LNCaP clone FGC (cell line): ENCODE measurements at places on chromosomes 4 and X.

DNA sequence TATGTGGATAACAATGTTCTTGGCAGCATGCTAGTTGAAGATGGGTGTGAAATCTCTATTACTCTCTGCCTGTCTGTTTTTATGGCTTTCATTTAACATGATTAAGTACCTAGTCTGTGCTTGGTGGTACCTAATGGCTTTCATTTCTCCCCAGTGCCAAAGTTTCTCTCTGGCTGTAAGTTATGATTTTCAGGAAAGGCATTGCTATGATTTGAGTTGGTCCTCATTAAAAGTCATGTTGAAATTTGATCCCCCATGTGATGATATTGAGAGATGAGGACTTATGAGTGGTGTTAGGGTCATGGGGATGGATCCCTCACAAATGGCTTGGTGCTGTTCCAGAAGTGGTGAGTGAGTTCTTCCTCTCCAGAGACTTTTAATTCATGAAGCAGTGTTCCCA, 162.4 kb upstream of the IL15 start:
- DNase-seq, result no peak

DNA sequence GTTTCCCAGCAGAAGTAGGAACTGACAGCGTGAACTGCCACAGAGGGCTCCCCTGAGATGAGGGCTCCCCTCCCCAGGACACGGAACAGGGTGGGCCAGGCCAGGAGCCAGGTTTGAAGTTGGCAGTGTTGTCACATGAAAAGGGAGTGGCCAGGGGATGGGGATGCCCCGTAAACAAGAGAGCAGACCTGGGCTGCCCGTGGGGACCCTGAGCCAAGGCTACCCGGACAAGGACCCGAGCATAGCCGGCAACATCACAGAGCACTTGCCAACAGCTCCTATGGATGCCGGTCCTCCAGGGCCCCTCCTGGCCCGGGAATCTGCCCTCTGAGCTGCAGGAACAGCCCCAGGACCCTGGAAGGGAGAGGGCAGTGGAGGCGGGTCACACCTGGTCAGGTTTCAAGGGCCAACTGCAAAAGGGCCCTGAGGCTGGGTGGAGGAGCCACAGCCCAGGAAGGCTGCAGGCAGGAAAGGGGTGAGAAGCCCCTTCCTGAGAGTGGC, 102.1 kb downstream of the CPZ start:
- no peak for DNase-seq

GRCh38 chrX:150410513-150410912, 47.4 kb downstream of the MAMLD1 start:
- DNase-seq, result no peak

GRCh38 chr4:74055096-74055495, 16.6 kb upstream of the CXCL3 start:
- DNase-seq, result no peak

DNA sequence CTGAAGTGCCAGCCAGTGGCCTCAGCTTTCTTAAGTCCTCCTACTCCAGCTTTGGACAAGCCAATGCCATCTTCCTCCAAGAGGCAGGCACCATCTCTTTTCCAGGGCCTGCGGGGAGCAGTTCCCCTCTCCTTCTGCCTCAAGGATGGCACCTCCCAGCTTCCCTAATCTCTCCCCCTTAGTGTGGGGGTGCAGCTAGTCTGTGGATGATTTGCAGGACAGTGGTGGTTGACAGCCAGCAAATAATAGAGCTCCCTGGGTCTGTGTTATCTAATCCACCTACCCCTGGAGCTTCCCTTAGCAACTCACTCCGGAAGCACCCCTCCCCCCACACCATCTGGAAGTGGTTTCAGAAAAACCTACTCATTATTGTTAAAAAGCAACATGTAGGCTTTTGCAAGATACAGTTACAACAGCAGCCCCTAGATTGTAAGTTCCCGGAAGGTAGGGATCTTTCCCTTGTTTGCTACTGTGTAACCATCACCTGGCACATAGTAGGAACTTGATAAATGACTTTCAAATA, 247.1 kb downstream of the BCOR start:
- no peak for DNase-seq
